ENCODE measurements at places on chromosomes 12 and 14. TPM values are rescaled to one million over a fixed set of nuclear protein-coding genes. Genes with fewer than 3 reads are reported as not detected.
A peak's percentile ranks its signal among the peaks of the same experiment; 100 is the strongest.

The PRIMA1 gene
- total RNA-seq: not detected

GRCh38 chr12:110344657-110345056 lies 58.9 kb downstream of the ANAPC7 start:
- DNase-seq: no peak

GRCh38 chr12:22728987-22729386 lies 104.0 kb downstream of the ETNK1 start:
- no peak for DNase-seq

DNA sequence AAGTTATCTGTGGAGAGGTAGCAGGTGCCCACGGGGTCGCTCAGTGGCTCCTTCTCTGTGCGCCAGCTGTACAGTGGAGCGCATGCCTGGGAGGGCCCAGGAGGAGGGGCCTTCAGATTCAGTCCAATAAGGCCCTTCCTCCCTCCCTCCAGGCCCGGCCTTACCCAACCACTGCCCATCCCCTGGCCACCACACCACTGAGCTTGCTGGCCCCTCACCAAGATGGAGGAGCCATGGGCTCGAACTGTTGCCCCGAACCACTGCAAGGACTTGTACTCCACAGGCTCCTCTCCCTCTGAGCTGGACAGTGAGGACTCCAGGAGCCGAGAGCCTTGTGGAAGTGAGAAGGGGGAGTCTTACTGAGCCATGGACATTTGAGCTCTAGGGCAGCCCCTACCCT lies 9.8 kb downstream of the ITGA5 start:
- DNase-seq: peak; percentile 6

DNA sequence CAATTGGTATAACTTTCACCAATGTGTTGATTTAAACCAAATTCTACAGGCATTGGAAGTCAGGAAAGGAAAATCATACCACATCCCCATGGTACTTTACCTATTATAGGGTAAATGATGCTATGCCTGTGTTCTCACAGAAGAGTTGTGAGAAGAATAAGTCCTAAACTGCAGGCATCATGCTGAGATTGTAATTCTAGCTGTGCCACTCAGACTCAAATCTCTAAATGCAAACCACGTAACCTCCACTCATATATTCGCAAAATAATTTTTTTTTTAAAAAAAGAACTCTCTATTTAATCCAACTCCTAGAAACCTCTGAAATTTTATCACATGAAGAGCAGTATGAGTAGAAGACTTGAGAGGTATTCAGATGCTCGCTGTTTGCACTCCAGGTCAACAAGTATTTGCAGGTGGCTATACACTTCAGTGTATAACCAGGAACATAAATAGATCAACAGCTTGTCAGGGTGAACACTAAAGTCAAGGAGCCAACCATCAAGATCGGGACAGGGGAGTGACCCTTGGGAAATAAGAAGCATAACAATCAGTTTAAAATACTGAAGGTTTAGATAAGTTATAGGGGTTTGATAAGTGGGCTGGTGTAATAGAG lies 110.1 kb downstream of the SLC25A21 start:
- no peak for DNase-seq

The TMEM229B gene
- 5.8 TPM for total RNA-seq

DNA sequence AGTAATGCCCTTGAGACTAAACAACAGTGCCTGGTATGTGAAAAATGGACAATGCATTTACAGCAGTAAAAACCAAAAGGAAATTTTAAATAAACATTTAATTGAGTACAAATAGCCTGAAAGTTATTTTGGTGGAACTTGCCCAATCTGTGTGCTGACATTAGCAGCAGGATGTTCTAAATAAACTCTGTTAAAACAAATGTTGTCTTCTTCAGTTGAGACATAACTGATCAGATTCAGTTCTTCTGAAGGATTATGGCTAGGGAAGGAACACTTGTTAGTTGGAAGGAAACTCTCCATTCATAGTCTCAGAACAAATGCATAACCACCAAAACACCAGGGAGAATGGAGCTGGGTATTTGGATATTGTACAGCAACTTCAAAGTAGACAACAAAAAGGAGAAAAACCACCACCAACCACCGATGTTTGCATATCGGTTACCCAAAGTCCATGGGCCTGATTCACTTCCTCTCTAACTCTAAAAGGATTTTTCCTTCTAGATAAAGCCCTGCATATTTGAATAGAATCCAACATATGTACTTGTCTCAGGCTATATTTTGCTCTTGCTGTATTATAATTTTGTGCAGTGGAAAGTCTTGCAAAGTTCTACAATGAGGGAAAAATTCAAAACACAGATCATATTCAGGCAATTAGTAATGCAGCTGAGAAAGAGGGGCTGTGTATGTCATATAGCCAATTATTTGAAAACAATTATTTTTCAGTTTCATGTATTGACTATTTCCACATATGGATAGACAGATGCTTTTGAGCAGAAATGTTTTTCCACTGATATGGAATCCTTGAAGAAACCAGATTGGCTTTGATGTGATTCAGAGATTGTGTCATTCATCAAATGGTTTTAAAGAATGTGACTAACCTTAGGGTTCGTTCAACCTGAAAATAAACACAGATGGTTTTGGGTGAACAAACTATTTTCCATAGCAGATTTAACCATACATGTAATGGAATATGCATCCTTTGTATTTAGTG lies 152.2 kb upstream of the BMP4 start:
- DNase-seq: no peak

DNA sequence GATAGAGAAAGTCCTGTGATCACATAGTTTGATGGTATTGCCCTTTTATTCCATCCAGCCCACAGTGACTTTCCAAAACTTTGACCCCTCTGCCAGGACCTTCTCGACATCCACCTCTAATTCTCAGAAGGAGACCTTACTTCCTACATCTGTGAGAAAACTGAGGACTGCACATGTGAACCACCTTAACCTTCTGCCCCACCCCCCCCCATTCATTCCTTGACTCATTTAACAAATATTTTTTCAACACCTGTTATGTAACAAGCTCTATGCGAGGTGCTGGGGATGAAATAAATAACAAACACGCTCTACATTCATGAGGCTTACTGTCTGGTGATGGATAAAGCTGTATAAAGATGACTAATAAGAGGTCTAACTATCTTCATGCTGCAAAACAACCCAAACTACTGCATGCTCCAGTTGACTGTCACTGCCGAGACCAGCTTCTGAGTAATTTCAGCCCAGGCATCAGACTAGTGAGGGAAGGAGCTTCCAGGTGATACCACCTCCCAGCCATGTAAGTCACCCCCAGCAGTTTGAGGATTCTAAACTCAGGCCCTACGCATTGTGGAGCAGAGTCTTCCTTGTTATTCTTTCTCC lies 1.9 kb upstream of the HAL start:
- DNase-seq: peak; percentile 60

The CFAP54 gene
- 3.2 TPM for total RNA-seq

- peak; percentile 45 for DNase-seq
Observed at GRCh38 chr14:36509069-36509917, 10.7 kb downstream of the NKX2-1 start.

The ALDH2 gene
- 17.1 TPM for total RNA-seq

- peak; percentile 99 for DNase-seq
Observed at GRCh38 chr14:99682809-99683618, 1.1 kb upstream of the CYP46A1 start.

DNA sequence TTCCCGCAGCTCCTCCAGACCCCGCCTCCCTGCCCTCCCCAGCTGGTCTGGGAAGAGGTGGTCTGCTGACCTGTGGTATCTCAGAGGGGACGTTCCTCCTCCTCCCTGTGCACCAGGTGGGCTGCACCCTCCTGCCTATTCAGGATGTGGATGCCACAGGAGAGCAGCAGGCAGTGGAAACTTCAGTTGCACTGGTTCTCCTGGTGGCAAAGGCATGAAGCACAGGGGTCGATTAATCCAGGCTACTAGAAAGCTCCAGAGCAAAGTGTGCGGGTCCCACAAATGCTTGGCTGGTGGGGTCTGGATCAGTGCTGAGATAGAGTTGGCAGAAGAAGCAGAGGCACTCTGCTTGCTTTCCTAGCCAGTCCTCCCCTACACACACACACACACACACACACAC lies 197.0 kb downstream of the SLC41A2 start:
- no peak for DNase-seq

- no peak for DNase-seq
Observed at GRCh38 chr14:96088074-96088473, 48.9 kb downstream of the C14orf132 start.

The MMP14 gene
- 580 TPM for total RNA-seq

DNA sequence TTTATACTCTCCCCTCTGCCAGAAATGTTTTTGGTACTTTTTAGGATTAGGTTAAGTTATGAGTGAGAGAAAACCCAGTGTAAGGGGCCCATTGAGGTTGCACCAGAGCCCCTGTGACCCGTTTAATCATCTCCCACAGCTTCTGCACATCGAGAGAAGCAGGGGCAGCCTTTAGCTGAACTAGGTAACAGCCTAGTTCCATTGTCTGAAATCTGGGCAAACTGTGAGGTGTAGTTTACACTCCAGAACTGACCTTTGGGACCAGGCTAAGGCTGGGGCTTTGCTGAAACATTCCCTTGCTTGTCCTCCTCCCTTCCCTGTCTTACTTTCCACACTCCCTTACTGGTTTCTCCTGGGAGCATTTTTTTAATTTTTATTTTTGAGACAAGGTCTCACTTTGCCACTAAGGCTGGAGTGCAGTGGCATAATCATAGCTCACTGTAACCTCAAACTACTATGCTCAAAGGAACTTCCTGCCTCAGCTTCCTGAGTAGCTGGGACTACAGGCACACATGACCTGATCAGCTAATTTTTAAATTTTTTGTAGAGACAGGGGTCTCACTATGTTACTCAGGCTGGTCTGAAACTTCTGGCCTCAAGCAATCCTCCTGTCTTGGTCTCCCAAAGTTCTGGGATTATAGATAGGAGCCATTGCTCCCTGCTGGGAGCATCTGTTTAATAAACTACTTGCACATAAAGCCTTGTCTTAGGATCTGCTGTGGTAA lies 25.9 kb upstream of the DHRS2 start:
- no peak for DNase-seq

The ADAM21 gene
- total RNA-seq: not detected

DNA sequence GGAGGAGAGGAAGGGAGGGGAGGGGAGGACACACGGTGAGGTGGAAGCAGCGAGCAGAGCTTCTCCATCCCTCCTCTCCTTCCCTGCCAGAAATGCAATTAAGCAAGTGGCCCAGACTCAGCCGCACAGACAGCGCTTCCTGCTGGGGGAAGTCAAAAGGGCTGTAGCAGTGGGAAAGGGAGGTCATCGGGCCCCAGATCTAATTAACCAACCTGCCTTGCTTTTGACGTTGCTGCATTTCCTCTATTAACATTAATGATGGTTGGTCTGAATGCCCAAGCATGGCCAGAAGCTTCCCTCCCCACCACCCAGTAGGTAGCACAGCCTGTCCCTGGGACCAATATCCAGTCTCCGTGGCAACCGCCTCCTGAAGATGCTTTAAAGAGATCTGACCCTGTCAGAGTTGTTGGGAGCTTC lies 4.6 kb upstream of the NGB start:
- peak; percentile 63 for DNase-seq

- no peak for DNase-seq
Observed at GRCh38 chr12:82174383-82174782, 183.8 kb downstream of the CCDC59 start.

The LGALS3 gene
- 433 TPM for total RNA-seq

DNA sequence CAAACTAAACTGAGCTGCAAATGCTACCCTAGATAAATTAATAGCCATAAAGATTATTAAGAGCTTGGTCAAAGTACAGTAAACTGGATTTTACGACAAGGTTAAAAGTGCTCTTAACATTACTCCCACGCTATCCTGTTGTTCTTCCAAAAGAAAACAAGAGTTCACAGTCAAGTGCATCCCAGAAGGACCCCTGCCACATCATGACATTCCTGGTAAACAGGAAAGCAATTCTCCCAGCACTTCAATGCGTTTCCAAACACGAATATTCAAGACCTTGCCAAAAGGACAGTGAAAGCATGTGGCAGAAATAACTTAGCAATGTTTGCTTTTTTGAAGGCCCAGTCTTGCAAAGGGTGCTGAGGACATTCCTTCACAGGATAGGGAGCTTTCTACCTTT lies 11.2 kb downstream of the SPRING1 start:
- DNase-seq: no peak

- DNase-seq: no peak
Observed at GRCh38 chr14:50379563-50379962, 17.1 kb downstream of the CDKL1 start.

The PLEKHH1 gene
- total RNA-seq: 1.1 TPM

DNA sequence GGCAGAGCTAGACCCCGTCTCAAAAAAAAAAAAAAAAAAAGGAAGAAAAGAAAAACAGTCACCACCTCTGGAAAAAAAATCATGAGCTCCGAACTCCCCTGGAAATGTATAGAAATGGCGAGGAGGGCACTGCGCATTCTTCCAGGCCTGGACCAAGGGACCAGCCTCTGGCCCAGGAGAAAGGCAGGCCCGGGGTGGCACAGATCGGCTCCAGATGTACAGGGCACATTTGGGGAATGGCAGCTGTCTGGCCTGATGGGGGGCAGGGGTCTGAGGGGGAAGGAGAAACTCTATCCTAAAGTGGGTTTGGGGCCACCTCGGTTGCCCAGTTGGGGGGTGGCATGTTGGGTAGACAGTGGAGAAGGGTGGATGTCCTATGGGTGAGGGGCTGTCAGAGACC lies 46.0 kb upstream of the EML1 start:
- peak; percentile 30 for DNase-seq

DNA sequence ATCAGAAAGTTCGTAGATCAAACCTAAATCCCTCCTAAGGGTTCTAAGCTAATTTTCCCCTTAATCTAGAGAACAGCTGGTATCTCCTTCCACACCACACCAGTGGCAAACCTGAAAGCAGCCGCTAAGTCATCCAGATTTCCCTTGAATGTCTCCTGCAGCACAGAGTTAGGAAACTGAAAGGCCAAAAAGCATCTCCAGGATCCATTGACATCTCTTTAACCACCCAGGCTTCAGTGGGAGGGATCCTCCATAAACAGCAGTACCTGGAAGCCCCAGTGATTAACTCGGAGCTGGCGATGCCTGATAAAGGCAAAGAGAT lies 47.6 kb downstream of the CRACR2A start:
- no peak for DNase-seq

DNA sequence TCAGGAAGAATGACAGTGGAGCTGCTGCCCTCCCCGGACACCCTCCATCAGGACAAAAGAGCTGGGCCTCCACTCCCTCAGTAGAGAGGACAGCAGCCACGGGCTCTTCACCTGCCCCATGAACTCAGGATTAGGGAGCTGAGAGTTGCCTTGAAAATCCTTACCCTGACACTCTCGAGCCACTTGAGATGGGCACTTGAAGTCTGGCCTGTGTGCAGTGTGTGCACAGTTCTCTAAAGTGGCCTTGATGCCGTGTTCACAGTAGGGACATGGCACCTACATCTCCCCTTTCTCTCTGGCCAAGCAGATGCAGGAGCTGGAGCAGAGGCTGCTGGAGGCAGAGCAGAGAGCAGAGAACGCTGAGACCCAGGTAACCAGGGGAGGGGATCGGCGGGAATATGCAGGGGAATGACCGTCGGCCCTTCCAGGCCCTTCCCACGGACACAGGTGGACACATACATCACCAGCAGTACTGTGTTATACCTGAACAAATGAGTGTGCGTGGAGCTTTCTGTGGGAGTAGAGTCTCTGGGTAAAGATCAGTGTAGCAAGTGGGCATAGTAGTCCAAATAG lies 22.5 kb downstream of the PLEKHH1 start:
- DNase-seq: no peak
